ENCODE measurements at places on chromosomes 4 and X.

- DNase-seq = no peak
Observed at GRCh38 chr4:157423526-157424020, 203.0 kb downstream of the GRIA2 start.

- no peak for DNase-seq
Observed at GRCh38 chr4:2560167-2560566, 23.7 kb downstream of the FAM193A start.

DNA sequence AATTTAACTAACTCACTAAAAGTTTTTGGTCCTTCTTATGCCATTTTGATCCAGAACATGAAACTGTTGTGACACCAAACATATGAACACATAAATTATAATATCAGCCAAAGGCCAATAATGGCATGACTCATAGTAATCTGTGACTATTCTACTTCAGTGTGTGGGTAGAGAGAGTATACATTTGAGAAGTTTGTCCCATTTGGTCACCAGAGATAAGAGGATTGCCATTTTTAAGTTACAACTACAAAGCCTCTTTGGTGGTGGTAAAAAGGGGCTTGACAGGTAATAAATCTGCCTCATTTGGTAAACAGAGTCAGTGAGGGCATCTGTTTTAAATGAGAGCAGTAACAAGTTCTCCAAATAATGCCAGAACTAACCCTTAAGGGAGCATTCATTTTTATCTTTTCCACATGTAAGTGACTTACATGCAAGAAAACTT is 117.9 kb downstream of the TBC1D19 start:
- no peak for DNase-seq

GRCh38 chr4:69639542-69639941 is at the start of gene UGT2A2:
Gene UGT2A2, minus strand, starts transcription at chr4:69639642. Its CDS starts 2 bp downstream, at chr4:69639640.
- no peak for DNase-seq

DNA sequence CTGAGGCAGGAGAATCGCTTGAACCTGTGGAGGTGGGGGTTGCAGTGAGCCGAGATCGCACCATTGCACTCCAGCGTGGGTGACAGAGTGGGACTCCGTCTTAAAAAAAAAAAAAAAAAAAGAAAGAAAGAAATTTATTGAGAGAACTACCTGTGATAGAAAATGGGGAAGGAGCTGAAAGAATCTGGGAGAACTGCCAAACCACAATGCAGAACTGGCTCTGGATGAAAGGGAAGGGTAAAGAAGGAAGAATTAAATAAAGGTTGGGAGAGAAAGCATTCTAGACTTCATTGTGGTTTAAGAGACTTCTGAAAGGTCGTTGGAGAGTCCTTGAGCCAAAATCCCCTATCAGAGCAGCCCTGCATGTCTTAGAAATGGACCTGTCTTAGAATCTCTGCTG is 567.9 kb upstream of the HTR2C start:
- no peak for DNase-seq

GRCh38 chr4:146510942-146511341 is 10.8 kb downstream of the SLC10A7 start:
- DNase-seq = no peak

- DNase-seq = no peak
Observed at GRCh38 chr4:157372567-157372966, 152.0 kb downstream of the GRIA2 start.

DNA sequence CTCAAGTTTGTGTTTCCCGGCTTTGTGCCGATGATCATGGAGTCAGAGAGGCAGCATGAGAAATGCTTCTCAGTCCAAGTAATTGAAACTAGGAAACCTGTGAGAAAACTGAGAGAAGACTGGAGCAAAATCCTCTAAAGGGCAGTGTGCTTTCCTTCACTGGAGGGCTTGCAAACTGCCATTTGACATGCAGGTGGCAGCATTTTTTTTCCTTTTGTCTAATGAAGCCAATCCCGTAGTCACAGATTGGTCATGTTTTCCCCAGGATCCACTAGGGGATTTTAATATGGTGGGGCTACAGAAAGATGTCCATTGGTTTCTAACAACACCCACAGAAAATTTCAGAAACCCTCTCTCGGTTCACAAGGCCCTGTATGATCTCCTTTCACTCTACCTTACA is 117.4 kb upstream of the NUDT10 start:
- DNase-seq = no peak

DNA sequence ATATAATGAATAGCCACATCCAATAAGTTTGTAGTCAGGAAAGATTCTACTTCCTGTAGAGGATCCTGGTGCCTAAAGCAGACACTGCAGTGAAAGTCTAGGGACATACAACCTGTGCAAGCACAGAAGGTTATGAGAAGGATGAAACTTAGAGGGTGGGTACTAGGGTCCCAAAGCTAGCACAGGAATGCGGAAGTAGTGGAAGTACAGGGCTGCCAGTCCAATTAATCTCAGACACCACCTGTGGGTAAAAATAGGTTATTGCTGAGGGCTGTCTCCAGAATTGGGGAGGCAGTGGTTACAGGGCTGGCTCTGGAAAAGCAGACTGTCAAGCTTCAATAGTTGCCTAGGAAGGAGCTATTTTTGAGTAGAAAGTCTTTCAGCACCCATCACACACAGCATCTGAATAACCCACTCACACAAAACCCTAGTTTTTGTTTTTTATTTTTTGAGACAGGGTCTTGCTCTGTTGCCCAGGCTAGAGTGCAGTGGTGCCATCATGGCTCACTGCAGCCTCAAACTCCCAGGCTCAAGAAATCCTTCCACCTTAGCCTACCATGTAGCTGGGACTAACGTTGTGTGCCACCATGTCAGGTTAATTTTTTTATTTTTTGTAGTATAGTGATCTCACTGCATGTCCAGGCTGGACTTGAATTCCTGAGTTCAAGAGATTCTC is 50.8 kb upstream of the ELF2 start:
- no peak for DNase-seq

GRCh38 chr4:88967883-88968331 is 89.1 kb downstream of the FAM13A start:
- DNase-seq = no peak
